ENCODE measurements at places on chromosomes 6 and 20.
A peak's percentile ranks its signal among the peaks of the same experiment; 100 is the strongest.

GRCh38 chr6:125780540-125781313, 10.0 kb upstream of the NCOA7 start:
- DNase-seq = peak; percentile 25

DNA sequence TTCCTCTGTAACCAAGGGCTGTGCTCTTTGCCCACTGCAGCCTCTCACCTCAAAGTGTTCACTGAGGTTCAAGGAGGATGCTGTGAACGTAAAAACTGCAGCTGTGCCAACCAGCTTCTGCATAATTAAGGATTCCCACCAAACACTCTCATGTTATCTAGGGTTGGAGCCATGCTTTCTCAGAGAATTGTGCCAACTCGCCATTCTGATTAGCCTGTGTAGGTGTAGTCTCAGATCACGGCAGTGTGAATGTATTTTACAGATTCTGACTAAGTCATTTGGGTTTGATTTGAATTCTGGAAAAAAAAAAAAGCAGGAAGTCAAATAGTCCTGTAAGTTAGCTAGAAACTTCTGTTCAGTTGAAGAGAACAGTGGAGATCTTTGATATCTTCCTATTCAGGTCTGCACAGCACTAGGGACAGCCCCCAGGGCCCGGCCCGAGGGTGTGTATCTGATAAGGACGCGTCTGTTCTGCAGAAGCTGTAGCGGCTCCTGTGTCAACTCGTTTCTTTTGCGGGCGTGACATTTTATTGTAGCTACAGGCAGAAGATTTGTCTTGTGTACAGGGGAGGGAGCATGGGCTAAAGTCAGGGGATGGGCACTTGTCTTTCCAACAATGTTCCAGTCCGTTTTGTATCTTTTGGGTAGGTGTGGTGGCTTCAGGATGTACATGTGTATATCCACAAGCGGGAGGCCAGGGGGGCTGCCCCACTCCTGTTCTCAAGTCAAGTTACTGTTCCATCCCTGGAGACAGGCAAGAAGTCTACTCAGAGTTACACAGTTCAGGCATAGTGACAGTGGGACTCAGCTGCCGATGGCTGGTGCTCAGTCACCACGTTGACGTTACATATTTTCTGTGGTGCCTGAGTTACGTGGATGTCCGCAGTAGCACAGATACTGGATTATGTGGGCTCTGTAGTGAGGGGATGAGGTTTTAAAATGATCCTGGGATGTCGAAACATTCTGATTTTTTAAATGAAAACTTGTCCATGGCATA, 12.4 kb downstream of the IRF4 start:
- no peak for DNase-seq

GRCh38 chr6:99378636-99379035, 15.4 kb downstream of the COQ3 start:
- DNase-seq = no peak

DNA sequence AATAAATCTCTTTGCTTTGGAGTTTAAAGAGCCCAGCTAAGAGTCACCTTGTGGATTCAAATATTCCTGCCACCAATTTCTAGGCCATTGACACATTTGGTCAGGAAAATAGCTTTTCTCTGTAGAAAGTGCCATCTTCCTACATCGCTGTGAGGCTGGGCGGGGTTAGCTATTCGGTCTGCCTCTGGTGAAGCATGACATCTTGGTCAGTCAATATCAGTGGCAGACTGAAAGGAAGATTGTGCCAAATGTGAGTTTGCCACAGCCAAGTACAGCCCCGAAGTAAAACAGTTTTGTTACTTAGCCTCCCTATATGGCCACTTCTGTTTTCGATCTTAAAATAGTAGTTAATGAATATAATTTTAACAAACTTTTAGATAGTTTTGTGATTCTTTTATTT, 65.5 kb upstream of the FABP7 start:
- DNase-seq = no peak

DNA sequence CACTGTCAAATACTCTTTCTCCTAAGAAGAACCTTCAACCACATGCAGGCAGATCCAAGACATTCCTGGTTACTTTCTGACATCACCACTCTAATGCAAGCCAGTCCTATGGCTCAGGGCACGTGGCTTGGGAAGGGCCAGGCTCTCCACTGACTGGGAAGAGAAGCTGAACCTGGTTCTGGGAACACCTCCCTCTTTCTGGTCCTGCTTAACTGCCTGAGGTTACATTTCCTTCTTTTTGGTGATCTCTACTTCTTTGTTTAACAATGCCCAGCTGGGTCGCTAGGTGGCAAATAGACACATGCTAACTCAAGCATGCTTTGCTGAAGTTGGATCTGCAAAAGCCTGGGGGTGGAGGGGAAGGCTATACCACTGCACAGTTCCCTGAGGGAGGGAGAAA, 249.8 kb downstream of the GMDS start:
- no peak for DNase-seq

DNA sequence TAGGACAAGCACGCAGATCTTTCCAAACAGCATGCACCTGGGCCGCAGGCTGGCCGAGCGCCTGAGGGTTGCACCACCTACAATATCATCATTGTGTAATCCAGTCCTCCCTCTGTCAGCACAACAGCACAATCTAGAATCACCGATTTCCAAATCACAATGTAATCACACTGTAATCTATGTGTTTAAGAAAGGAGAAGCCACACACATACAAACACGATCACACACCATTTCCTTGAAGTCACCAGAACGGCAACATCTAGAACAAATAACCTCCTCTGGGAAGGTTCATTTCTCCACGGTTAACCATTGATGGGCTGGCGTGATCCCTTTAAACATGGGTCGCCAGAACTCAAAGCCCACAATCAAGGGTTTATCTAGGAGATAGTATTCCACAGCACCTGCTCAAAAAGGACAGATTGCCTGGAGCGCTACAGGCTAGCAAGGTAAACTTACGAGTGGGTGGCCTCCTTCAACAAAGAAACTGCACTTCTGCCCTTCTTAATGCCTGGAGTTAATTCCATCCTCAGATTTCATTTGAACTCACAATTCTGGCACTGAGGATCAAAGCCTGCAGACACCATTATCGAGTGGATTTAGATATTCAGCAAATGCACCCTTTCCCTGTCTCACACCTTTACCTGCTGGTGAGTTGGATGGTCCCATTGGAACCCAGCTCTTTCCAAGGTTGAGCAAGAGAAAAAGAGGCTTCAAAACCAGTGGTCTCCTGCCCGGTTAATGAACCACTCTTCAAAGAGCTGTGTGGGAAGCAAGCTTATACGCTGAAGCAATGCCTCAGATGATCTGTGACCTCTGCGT, 83.8 kb upstream of the FOXQ1 start:
- no peak for DNase-seq

- no peak for DNase-seq
Measured at GRCh38 chr6:11208267-11208666, 24.2 kb downstream of the NEDD9 start.

DNA sequence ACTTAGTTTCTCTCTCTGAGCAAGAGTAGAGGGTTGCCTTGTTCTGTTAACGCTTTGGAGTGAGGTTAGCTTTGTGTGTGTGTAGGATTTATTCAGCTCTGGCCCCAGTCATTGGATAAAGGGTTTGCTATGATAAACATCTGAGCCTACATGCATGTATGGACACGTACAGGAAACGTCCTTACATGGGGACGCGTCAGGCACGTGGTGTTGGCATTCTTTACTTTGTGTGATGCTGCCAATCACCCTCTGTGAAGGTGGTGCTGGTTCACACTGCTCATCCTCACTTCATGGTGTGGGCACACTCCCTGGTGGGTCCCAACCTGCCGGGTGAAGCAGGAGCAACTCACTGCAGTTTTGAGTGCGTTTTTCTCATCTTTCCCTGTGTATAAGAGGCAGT, 53.4 kb upstream of the CD93 start:
- no peak for DNase-seq

DNA sequence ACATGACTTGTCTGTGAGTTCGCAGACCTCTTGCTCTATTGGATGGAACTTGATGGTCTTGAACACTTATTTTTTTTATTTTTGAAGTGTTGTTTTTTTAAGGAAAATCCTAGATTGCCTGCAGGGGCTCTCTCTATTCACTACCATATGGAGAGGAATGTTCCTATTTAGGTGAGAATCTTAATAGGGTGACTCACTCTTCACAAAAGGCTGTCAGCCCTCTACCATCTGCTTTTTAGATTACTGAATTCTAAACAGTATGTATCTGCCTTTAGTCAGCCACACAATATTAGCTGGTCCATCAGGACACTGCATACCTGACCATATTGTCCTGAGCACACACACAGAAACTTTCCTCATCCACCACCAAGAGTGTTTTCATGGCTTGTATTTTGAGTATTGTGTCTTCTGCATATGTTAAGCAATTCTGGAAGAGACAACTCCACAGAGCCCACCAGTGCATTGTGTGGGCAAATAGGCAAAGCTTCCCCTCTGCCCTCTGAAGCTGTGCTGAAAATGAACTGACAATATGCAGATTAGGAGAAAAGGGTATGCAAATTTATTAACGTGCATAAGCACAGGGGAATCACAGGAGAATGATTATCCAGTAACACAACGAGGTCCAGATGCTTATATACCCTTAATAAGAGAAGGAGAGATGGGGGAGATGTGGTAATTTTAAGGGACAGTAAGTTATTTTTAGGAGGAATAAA, 6.6 kb upstream of the BTBD9 start:
- no peak for DNase-seq

DNA sequence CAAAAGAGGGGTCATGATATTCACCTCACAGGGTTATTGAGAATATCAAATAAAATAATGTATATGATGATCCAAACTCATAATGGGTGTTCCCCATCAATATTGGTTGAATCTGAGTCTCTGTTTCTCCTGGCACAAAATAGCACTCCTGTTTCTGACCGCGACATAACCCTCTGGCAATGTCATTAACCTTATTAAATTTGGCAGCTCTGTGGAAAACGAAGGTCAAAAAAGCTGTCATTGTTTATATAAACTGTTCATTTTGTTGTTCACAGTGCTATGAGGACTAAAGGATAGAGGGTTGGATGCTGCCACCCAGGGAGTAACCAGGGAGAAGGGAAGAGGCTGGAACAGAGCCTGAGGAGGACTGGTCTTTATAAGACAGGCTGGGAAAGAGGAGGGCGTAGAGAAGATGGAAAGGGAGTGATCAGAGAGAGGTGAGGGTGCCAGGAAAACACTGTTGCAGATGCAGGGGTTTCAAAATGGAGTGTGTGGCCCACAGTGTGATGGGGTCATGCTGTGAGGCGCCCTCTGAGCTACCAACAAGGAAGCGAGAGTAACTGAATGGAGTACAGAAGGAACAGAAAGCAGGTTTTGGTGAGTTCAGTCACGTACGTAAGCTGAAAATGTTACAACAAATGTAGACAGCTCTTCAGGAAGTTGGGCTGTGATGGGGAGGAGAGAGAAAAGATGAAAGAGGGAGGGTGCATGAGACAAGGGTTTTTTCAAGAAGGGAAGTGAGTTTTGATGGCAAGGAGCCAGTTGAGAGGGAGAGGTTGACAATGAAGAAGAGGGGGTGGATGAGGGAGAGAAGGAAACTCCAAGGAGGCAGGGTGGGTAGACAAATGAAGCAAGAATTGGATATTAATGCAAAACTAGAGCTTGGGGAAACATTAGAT, 251.6 kb upstream of the TAB2 start:
- no peak for DNase-seq

- DNase-seq = no peak
Measured at GRCh38 chr6:52325695-52326471, 36.1 kb upstream of the PAQR8 start.

DNA sequence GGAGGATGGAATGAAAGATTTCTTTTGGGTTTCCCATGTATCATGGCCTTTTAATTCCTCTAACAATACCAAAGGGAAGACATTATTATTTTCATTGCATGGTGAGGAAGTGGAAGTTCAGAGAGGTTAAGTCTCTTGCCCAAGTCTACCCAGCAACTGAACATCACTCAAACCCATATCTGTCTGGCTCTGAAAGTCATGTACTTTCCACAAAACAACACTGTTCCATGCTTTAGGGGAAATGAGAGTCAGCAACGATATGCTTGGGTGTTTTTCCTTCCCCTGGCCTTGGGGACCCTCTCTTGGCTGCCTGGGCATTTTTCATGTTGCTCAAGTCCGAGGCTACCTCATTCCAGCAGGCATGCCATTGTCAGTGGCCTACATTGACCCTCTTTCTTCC, 118.8 kb downstream of the ADTRP start:
- no peak for DNase-seq

DNA sequence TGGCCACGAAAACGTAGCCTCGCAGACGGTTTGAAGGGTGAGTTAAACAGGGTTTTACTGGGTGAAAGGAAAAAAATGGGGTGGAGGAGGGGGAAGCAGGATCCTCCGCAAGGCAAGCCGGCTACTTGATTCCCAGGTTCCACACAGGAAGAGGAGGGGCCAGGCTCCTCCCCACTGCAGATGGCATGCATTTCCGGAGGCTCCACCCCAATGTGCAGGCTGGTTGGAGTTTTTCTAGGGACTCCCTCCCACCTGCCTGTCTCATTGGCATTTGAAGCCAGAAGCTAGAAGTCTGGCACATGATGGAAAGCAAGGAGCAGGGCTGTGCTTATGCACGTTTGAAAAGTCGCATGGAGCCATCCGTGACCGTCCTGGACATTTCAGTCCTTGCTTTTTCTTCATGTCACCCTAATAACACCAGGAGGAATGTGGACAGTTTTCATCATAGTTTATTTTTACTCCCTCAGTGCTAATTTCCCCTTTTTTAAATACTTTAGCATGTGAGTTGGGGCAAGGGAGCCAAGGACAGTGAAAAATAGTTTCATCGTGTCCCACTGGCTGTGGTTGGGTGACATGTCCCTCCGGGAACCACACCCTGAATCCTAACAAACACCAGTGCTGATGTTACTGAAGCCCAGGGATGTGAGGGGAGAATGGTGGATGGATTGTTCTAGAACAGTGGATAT, 100.1 kb upstream of the INSM1 start:
- no peak for DNase-seq

GRCh38 chr20:10282979-10283456, 64.4 kb downstream of the SNAP25 start:
- DNase-seq = no peak

DNA sequence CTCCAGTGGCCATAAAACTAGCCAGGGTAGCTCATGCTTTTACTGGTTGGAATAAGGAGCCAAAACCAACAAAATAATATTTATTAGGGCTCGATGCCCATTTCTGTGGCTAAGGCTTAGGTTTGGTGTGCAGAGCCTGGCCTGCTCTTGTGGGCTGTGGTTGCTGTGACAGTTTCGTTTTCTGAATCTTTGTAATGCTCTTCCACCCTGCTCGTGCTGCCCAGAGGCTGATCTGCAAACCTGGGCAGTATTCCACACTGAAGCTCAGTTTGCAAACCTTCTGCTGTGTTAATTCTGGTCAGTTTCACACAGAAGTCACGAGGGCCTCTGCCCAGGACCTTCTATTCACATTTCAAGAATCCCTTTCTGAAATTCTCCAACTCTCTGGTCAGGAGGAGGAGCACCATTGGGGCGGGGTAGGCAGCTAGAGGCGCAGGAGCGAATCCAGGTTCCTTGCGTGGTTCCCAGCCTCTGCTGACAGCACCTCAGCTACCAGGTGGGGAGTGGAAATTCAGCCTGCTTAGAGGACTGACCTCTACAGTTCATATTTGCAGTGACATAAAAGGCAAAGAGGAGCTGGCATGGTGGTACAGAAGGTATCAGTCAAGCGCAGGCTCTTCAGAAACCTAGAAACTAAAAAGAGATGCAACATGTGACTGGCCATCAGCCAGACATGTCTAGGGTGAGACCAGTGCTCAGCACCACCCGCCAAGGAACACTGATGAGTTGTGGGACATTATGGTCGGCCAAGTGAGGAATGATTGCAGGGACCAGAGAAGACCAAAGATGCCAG, 14.3 kb upstream of the C20orf144 start:
- no peak for DNase-seq

Data from T-helper 9 cell (primary cell).